Fibroblast of pulmonary artery (primary cell): ENCODE measurements at places on chromosomes 5 and 9.

DNA sequence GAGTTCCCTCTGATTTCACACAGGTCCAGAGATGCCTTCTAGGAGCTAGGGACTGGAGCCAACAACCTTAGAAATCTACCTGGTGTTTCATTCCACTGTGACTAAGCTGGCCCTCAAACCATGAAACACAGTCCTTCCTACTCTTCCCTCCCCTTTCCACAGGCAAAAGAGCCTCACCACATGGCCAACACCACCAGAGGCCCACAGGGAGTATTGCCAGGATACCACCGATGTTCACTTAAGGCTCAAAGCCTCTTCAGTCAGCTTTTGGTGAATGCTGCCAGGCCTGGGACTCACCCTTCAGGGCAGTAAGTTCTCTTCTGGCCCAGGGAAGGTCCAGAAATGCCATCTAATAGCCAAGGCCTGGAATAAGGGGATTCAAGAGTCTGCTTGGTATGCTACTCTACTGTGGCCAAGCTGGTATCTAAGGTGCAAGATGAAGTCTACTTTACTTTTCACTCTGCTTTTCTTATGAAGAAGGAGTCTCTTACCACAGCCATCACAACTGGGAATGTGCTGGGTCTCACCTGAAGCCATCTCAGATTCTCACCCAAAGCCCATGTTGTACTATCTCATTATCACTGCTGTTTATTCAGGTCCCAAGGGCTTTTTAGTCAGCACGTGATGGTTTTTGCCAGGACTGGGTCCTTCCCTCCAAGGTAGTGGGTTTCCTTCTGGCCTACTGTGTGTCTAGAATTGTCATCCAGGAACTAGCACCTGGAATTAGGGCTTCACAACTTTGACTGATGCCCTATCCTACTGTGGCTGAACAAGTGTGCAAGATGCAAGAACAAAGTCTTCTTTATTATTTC lies 1018.4 kb downstream of the TAF11L14 start:
- no peak for DNase-seq

DNA sequence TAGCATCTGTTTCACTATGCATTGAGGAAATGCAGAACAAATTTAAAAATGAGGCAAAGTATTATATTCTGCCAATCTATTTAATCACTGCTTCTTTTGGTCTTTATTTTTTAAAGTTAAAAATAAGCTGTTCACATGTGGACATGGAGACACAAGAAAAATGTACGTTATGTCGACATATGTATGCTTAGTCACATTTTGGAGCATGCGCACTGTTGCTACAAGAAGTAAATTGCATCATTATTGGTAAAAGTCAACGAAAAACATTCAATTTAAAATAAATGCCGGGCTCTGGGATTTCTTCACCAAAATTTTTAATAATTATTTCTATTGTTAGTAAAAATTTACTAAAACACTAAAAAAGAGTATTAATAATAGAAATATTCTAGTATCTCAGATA lies 876.3 kb upstream of the CTNND2 start:
- no peak for DNase-seq

DNA sequence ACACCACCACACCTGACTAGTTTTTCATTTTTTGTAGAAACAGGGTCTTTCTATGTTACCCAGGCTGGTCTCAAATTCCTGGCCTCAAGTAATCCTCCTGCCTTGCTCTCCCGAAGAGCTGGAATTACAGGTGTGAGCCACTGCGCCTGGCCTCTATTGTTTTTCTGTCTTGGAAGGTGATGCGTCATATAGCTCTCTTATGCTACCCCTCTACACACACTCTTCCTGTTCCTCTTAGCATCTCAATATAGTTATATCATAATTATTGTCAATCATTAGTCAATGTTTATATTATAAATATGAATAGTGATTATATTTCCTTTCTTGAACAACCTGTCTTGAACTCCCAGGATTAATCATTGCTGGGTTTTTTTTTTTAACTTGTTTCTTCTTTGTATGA lies 7.3 kb downstream of the PKD2L2 start:
- DNase-seq: no peak

- DNase-seq: no peak
Observed at GRCh38 chr9:115189686-115190085, 71.7 kb upstream of the TNC start.

- DNase-seq: no peak
Observed at GRCh38 chr9:120893611-120894307, 16.8 kb upstream of the PHF19 start.

DNA sequence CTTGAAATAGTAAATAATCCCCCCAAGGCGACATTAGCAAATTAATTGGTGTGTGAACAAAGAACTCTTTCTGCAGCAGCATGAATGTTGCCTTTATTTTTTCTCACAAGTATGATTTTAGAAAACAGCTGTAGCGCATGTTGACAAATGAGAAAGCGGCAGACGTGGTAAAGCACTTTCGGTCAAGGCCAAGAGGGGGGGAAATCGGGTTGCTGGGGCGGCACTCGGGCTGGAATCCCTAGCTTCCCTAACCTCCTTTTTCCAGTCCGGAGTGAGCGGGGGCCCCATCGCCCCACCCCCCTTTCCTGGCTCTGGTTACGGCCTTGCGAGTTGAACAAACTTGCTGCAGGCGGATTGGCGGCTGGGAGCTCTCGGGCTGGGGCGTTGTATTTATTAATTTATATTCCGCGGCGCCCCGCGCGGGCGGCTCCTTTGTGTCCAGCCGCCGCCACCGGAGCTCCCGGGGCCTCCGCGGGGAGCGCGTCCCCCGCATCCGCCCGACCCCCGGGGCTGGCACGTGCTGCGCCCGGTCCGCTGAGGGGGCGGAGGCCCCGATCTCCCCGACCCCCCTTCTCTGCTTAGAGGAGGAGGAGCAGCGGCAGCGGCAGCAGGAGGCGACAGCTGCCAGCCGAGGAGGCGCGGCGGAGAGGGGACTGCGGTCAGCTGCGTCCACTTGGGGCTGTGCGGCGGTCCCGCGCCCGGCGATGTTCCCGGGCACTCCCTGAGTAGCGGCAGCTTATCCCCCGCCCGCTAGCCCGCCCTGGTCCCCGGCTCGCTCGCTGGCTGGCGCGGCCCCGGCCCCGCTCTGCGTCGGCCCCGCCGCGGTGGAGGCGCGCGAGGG lies at the start of gene RHOBTB3:
Gene RHOBTB3 (plus strand): TSS at position 607 of the 841 bp plus-strand sequence. CDS start 347 bp downstream, outside the sequence.
- peak; percentile 96 for DNase-seq

DNA sequence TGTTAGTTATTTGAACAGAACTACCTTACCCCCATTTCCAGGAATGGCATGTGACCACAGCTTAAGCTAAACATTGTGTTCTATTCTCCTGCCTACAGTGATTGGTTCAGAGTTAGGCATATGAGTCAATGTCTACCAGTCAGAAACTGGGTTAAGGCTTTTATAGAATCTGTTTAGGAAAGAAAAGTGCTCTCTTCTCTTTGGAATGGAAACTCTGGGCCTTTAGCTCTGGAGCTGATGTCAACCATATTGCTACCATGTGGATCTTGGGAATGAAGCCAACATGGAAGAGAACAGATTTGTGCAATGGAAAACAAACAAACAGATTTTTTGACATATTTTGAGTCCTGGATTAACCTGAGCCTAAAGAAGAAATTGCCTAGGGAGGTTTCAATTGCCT lies 488.9 kb upstream of the TNC start:
- no peak for DNase-seq

- no peak for DNase-seq
Observed at GRCh38 chr5:81246697-81247096, 13.6 kb downstream of the CKMT2 start.

DNA sequence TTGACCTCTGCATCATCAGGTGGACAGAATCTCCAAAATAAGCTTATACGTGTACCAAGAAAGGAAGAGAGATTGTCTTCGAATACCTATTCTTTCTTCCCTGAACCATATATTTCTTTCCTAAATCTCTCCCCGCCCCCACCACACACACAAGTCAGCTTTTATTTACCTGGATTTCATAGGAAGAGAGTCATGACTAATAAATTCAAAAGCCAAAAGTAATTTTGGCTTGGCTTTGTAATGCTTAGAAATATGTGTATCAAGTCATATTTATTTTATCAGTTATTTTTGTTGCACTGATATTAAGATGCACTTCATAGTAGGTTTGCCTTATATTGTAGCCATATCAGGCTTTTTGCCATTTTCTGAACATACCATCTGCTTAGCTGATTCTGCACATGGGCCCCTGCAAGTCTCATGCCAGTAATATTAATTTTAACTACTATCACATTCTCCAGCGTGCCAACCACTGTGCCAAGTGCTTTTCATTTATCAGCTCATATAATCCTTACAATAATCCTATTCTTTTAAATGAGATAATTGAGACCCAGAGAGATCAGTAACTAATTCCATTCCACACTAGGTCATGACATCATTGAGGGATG lies 1405.3 kb upstream of the NUDT12 start:
- no peak for DNase-seq

GRCh38 chr5:56588636-56589480 lies 226.5 kb upstream of the MAP3K1 start:
- DNase-seq: no peak

DNA sequence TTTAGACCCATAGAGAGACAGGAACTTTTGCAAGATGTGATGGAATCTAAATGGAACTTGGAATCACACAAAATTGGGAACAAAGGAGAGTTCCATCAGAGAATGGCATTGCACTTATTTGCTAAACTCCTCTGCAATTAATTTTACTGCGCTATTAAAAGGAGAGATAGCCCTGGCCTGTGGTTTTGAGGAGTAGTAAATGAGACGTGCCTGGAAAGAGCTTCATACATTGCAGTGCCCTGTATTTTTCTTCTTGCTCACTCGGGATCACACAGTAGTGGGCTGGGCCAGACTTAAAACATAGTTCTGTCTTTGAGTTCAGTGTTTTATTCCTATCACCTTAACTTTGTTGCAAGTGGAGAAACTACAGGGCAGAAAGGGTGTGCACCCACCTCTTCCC lies 94.4 kb upstream of the SLC27A6 start:
- DNase-seq: no peak

DNA sequence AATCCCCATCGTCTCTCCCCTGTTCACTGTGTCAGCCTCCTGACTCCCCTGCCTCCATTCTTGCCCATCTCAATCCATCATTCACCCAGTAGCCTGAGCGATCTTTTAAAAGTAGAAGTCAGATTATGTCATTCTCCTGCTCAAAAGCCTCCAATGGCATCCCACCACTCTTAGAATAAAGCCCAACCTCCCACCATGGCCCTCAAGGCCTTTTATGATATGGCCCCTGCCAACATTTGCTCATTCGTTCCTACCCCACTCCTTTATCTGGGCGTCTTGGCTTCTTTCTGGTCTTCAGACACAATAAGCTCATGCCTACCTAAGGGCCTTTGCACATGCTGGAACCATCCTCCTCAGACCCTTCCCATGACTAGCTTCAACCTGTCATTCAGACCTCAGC lies 35.5 kb upstream of the KCNMB1 start:
- DNase-seq: no peak

DNA sequence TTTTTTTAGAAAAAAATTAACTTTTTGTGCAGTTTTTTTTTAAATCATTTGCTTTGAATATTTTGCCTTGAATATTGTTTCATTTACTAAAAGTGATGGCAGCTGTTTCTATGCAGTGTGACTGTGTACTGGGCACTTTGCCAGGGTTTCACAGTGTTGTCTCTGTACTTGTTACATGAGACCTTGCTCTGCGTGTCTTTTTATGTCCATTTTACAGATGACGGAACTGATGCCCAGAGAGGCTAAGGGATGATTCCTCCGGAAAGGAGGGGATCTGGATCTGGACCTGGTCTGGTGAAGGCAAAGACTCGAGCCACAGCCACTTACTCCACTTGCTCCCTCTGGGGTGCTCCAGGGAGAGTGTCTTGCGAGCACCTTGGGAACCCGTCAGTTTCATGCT lies 124.8 kb upstream of the PTCH1 start:
- peak; percentile 6 for DNase-seq

GRCh38 chr9:100126423-100126822 lies 27.4 kb downstream of the INVS start:
- no peak for DNase-seq

- peak; percentile 46 for DNase-seq
Observed at GRCh38 chr9:120393386-120394057, 186.4 kb downstream of the CDK5RAP2 start.

DNA sequence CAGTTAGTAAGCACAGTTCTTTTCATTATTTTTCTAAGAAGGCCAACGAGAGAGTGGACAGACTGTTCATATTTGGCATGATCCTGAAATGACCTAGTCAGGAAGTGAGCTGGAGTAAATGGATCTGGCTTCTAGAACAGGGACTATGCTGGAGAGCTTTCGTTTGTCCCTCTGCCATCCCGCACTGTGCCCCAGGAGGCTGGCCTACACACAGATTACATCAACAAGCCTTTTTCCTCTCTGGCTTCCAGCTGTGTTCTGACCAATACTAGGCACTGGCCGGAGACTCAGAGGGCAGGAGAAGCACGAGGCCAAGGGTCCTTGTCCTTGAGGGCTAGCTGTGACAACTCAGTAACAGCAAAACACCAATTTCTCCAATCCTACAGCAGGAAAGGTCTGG lies 127.8 kb downstream of the MED27 start:
- DNase-seq: peak; percentile 43

GRCh38 chr5:110836851-110837250 lies 98.0 kb downstream of the SLC25A46 start:
- no peak for DNase-seq

DNA sequence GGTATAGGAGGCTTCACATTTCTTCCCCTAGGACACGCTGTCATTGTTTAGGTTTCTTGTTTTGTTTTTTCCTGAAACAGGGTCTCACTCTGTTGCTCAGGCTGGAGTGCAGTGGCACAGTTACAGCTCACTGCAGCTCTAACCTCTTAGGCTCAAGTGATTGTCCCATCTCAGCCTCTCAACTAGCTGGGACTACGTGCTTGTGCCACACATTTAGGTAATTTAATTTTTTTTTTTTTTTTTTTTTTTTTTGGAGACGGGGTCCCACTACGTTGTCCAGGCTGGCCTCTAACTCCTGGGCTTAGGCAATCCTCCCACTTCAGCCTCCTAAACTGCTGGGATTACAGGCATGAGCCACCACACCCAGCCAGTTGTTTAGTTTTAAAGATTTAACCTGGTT lies 66.2 kb downstream of the EXOSC2 start:
- DNase-seq: no peak

DNA sequence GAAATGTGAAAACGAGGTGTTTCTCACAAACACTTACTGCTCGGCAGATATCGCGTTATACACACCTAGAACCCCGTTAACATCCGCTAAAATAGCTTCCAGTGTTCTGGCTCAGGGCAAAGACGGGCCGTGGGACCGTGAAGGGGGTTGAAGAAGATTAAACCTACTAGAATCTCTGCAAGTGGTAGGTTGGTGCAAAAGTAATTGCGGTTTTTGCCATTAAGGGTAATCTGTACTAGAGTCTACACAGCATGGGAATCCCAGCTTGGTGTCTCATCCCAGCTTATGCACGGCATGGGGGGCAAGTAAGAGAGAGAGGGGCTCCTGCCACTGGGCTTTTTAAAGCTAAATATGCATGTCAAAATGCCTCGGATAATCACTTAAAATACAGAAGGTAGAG lies 43.9 kb downstream of the HRH2 start:
- no peak for DNase-seq

DNA sequence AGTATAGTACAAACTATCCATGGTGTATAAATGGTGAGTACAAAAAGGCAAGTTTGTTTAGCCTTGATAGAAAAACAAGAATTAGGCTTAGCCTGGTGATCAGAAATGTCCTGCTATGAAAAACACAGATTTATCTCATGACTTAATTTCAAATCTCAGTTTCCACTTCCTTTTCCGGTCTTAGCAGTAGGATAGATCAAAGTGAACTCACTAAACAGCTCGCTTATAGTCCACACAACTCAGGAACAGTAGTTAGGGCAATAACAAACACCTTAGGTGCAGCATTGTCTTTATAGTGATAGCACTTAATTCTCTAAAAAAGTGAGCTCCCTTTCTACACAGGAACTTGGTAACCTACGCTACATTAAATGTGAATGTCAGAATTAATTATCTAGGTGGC lies 11.4 kb downstream of the GOLGA1 start:
- no peak for DNase-seq
